ENCODE measurements at places on chromosomes 2 and 18.

- DNase-seq = no peak
Observed at GRCh38 chr18:73852789-73853549, 294.7 kb downstream of the FBXO15 start.

DNA sequence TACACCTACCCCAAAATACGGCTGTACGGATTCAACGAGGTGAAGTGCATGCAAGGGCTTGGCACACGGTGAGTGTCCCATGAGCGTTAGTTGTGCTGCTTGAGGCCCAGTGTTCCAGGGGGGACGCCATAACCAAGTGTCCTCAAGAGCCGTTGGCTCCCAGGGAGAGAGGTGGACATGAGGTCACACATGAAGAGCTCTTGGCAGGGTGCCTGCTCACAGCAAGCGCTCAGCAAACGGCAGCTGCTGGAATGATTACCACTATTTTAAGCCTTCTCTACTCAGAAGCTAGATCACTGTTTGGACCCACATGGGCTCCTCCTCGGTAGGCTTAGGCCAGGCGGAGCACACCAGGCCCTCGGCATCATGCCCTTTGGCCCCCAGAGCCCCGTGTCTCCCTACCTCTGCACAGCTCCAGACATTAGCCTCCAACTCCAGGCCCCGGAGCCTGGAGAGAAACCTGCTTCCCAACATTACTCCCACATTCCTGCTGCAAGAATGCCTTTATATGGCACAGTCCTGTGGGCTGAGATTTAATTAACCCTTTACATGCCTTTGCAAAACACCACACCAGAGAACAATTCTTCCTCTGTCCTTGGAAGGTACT is 68.4 kb upstream of the PPP1CB start:
- no peak for DNase-seq

DNA sequence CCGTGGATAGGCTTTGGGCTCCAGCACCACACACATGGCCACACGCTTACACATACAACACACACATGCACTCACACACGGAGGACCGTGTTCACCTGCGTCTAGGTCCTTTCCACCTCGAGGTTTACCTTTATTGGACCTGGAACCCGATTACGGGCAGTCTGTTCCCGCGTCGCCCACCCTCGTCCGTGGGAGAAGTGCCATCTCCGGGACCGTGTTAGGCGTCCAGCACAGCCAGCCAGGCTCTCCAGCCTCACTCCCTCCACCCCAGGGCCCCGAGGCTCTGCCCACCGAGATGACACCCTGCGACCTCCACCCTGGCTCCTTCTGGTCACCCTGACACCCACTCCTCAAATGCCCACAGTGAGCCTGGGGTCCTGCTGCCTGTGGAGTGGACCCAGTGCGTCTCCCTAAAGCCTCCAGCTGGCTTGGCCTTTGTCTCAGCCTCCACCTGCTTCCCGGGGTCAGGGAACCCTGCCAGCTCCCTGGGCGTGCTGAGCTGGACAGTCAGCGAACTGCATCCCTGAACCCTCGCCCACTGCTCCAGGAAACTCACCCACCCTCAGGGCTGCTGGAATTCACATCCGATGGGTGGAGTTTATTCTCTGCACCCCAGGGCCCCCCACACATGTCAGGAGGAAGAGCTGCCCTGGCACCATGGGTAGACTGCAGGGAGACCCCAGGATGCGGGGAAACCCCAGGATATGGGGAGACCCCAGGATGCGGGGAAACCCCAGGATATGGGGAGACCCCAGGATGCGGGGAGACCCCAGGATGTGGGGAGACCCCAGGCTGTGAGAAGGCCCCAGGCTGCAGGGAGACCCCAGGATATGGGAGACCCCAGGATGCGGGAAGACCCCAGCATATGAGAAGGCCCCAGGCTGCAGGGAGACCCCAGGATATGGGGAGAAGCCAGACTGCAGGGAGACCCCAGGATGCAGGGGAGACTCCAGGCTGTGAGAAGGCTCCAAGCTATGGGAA is 33.0 kb downstream of the ADI1 start:
- DNase-seq = no peak

DNA sequence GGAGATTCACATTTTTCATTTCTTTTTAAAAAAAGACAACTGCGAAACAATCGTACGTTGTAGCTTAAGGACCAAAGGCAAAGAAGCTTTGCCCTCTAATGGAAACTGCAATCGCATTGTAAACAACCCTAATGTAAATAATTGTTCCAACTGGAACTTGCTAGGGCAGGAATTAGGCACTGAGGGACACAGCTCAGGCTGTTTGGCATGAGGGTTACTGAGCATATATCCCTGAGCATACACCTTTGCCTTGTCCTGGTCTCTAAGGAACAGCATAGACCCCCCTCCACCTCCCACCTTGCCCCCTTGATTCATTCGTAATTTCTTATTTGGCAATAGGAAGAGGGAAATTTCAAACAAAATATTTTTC is 396.4 kb downstream of the LNPK start:
- DNase-seq = no peak

GRCh38 chr2:110680709-110681108 is 2.8 kb upstream of the BUB1 start:
- DNase-seq = no peak

- DNase-seq = no peak
Observed at GRCh38 chr2:210157526-210157925, 13.7 kb downstream of the KANSL1L start.

- no peak for DNase-seq
Observed at GRCh38 chr2:158412206-158412605, 44.3 kb downstream of the CCDC148 start.

DNA sequence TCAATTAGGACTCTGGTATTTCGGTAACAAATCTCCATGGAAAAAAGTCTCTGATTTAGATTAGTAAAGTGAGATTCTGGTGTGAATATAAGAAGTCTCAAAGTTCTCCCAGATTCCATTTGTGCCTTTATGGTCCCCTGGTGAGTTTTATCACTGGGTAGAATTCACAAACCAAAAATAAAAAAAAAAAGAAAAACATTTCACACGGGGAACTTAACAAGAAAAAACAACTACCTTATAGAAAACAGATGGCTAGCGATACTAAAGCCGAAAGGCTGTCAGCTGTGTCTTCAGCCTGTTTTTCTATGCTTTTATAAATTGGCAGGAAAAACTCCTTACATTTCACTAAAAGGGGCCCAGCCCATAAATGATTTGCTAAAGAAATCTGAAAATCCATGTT is 50.6 kb downstream of the COL5A2 start:
- DNase-seq = no peak

- DNase-seq = no peak
Observed at GRCh38 chr2:48313036-48313877, 216.7 kb upstream of the STON1 start.

DNA sequence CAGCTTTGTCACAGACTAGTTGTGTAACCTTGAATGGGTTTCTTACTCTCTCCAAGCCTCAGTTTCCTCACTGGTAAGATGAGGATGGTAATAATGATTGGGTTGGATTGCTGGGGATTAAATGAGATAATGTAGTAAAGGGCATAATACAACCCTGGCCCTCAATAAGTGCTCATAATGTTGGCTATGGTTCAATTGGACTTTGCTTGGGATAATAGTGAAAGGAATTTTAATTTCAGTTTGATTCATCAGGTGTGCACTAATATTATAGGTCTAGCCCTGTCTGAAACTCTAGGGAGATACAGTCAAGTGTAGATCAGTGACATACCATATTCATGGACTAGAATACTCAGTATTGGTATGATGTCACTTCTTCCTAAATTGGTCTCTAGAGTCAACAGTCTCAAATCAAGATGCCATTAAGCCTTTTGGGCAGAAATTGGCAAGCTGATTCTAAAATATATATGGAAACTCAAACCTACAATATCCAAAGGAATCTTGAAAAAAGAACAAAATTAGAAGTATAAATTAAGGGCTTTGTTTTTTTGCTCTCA is 161.4 kb downstream of the SMAD7 start:
- no peak for DNase-seq

DNA sequence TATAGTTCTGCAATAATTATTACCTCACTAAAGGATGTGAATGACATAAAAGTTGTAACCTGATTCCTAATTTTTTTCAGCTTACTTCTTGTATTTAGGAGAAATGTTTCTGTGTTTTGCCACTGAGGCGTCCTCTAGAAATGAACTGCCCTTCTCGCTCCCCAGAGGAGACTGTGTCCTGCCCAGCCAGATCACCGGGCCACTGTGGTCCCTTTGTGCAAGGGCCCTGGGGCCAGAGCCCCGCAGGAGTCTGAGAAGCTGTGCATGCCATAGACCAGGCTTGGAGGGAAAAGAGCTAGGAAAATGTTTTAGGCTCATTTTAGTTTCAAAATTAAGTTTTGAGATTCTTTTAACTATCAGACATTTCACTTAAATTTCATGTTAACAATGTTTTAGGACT is 31.1 kb upstream of the LDLRAD4 start:
- DNase-seq = no peak

- no peak for DNase-seq
Observed at GRCh38 chr18:62808123-62808522, 92.8 kb downstream of the PHLPP1 start.

- DNase-seq = no peak
Observed at GRCh38 chr2:233209533-233210171, 41.8 kb upstream of the ATG16L1 start.
